Activated CD8-positive, alpha-beta memory T cell treated with anti-CD3 and anti-CD28 coated beads, Interleukin-2, amount 50 U/mL, for 4 hours (primary cell): ENCODE measurements at places on chromosomes 11 and 22.

DNA sequence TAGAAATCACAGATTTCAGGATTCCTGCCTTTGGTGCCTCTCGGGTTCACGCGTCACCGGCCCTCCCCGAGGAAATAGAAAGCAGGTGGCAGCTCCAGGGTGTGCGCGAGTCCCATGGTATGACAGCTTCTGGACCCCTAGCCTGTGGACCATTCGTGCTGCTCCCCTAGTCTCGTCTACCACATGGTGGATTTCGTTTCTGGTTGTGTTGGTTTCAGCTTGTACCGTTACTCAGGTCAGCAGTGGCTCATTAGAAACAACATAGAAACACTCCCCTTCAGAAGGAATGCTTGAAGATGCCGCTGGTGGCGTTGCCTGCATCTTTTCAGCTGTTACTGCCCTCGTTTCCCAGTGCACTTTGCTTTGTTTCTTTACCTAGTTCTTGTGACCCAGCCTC lies 700 bp downstream of the TTC17 start:
- no peak for DNase-seq

DNA sequence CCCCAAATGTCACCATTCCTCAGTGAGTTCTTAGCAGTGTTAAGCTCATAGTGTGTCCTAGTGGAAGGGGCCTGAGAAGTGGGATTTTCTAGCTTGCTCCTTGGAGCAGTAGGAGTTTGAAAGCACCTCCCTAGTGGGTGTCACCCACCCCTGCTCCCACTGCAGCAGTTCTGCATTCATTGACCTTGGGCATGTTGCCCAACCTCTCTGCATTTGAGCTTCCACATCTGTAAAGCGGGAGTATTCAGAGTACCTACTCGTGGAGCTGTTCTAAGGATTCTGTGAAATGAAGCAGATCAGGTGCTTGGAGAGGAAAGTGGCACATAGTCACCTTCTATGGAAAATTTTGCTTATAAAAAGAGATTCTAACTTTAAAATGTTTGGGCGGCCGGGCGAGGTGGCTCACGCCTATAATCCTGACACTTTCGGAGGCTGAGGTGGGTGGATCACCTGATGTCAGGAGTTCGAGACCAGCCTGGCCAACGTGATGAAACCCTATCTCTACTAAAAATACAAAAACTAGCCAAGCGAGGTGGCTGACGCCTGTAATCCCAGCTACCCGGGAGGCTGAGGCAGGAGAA lies 16.9 kb downstream of the LMO2 start:
- DNase-seq = no peak

DNA sequence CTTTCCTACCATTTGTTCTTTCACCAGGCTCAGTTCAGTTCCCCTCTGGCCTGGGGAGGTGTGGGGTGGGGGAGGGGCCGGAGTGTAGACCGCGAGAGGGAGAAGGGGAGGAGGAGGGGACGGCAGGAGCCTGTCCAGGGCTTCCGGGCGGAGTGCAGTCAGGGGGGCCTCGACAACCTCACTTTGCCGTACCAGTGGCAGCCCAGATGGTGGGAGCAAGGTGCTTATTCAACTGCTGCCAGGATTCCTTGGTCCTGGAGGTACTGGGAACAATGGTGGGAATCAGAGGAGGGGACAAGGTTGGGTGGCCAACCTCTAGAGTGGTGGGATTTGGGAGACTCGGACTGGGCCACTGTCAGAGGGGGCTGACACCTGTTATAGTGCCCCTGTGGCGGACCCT lies 1.2 kb downstream of the BACE1 start:
- no peak for DNase-seq

GRCh38 chr11:64788321-64789215 lies 10.2 kb upstream of the SF1 start:
- DNase-seq = no peak

DNA sequence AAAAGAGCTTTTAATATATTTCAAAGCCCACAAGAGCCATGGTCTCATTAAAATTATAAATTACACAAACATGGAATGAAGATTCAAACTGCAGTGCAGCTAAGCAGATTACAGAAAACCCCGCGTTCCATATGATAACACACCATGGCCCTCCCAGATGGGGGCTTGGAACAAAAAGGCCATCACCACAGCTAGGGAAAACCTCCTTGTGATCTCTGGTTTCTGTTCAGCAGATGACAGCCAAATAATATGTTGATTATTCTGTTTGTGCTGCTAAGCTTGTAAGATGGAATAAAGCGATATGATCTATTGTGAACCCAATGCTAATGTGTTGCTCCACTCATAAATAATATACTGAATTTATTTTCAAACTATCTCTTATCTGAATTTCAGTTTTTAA lies 28.5 kb downstream of the IMMP1L start:
- no peak for DNase-seq
